CD8-positive, alpha-beta T cell (primary cell): ENCODE measurements at places on chromosomes 2 and 18.

GRCh38 chr18:48446582-48447225, 37.5 kb upstream of the ZBTB7C start:
- DNase-seq: peak; percentile 52

DNA sequence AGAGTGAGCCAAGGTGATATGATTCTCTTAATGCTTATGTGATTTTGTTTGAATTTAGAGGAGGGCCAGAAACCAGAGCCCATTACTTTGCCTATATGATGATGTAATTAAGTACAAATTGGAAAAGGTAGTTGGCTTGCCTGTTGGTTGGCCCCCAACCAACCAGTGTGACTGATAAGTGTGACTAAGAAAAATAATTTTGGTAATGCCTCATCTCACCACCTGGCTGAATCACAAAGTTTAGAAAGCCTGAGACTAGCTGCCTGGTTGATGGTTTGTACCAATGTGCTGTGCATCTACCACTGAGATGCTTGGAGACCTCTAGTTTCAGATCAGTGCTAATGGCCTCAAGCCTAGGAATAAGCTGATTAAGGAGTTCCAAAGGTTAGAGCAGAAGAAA, 338.7 kb downstream of the CDH2 start:
- DNase-seq: no peak

- DNase-seq: no peak
Measured at GRCh38 chr18:63508596-63508995, 31.8 kb downstream of the SERPINB5 start.

DNA sequence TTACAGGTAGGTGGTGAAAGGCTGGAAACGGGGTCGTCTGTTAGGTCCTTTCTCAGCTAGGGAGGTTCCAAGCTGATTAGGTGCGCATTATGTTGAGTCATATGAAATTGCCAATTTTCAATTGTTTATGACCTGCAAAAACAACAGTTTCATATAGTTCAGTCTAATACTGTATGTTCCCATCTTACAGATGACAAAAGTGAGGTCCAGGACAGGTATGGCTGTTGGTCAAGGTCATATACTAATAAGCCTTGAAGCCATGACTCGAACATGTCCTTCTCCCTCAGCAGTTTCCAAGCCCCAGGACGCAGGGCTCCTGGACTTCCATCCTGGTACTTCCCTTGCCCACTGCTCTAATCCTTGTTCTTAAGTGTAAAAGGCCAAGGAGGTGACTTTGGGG, 81.7 kb upstream of the MCFD2 start:
- no peak for DNase-seq

DNA sequence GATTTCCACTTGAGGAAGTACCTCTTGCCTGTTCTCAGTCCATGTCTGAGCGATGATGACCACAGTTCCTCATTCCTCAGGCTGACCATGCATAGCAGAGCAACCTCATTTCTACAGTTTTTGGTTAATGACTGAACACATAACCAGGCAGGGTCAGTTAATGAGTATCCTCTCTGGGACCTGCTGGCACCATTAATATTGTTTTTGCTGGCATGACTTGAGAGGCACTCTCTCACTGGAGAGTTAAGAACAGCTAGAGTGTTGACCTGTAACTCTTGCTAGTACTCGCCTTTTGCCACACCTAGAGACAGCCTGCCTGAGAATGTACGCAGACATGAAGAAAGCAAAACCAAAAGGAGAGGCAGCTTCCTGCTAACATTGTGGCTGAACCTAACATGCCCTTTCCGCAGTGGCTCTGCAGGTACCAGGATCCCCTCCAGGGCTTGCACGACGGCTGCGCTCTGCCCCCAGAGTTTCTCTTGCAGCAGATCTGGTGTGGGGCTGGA, 23.9 kb downstream of the PECR start:
- peak; percentile 22 for DNase-seq

DNA sequence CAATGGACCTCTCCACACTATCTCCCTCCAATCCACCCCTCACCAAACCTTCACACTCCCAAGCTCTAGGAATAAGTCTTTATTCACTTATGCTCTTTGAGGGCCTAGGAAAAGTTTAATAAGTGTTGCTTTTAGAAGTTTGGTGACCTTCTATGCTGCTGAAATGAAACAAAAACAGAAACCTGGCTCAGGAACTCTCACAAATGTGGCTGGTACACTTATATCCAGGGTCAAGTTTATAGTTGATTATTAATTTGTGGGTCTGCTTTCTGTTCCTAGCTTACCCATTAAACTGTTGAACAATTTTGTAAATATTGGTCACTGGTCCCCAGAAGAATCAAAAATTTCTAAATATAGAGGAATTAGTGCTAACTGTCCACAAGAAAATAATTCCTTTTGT, 14.2 kb upstream of the ANKRD44 start:
- no peak for DNase-seq

DNA sequence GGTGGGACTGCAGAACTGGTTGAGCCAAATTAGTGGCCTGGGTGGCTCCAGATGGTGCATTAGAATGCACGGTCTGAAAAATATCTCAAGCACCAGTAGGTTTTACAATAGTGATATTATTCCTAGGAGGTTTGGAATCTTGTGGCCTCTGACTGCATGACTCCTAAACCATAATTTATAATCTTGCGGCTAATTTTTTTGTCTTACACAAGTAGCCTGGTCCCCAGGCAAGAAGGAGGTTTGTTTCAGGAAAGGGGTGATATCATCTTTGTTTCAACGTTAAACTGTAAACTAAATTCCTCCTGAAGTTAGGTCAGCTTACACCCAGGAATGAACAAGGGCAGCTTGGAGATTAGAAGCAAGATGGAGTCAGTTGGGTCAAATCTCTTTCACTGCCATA, 98.9 kb upstream of the ARL4C start:
- no peak for DNase-seq

- no peak for DNase-seq
Measured at GRCh38 chr2:219631406-219631891, 4.0 kb downstream of the SLC4A3 start.

DNA sequence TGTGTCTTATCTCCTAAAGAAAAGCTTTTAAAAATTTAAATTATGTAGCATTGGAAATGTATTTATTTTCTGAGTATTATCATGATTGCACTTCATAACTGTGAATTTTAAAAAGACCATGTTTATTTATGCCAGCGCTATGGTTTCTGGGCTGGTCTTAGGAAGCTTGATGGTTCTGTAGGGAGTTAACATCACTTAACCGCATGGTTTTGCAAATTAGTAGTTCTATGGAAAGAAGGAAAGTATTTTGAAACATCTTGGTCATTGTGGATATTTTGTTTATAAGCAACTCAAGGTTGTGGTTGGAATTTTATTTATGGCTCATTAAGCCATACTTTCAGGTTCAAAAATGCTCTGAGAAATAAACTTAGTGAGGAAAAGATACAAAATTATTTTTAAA, 549.4 kb downstream of the STK39 start:
- no peak for DNase-seq

DNA sequence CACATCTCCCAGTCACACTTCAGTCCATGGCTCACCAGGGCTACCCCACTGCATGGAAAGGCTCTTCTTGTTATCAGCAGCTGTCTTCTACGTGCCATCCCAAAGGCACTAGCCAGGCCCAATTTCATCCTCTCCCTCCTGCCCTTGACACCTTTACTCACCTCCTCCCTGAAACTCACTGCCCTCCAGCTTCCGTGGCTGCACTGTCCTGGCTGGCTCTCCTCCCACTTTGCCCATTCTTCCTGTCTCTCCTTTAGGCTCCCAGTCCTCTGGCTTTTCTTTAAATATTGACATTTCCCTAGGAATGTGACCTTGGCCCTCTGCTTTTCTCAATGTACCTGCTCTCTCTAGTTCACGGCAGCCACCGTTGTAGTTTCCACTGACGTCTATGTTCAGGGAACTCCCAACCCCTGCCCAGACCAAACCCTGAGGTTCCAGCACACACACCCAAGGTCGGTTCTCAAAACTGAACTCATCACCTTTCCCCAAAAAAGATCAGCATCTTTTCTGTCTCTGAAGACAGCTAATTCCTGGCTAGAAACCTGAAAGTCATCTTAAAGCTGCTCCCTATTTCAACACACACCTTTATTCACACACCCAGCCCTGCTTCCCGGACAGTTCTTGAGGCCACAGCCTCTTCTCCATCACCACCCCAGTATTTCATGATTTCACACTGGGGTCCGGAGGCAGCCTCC, 36.7 kb downstream of the WDFY1 start:
- no peak for DNase-seq

DNA sequence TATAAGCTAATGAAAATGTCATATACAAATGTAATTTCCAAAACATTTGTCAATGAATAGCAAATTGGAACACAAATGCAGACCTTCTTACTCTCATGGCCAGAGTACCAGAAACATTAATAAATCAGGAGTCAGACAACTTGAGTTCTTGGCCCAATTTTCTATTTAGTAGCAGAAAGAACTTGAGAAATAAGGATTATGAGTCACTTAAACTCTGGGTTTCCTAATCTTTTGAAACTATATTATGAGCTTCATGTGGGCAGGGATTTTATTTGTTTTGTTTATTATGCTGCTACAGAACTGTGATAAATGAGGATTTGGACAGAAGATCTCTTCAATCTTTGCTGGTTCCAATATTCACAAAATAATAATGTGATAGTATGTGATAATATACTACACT, 686.7 kb downstream of the NR4A2 start:
- no peak for DNase-seq

GRCh38 chr2:3173031-3173430, 204.6 kb downstream of the EIPR1 start:
- no peak for DNase-seq

DNA sequence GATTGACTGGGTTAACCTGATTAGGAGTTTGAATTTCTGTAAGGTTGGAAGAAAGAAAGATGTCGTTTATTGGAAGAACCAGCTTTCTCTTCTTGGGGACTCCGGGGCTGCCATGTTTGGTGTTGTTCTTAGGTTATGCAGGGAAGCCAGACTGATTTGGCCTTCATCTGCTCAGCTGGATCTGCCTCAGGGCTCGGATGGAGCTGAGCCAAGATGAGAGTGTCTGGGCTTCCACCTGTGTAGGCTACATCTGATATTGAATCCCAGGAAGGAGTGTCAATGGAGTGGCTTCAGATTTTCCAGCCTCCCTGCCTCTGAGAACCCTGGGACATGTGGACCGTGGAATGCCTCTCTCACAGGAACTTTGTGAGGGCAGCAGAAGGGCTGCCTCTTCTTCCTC, 126.1 kb downstream of the WDSUB1 start:
- no peak for DNase-seq

DNA sequence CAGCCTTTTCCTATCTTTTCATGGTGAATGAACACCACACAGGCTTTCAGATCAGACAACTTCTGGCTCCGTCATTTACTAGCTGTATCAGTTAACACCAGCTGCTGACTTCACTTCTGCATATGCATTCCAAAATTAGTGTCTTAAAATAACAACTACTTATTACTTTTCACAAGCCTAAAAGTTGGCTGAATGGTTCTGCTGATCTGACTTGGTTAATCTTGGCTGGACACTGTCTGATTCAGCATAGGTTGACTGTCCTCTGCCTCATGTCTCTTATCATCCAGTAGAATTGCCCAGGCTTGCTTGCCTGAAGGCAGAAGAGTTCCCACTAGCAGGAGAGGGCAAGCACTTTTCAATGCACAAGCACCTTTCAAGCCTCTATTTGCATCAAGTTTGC, 72.7 kb downstream of the MARCHF4 start:
- DNase-seq: no peak

DNA sequence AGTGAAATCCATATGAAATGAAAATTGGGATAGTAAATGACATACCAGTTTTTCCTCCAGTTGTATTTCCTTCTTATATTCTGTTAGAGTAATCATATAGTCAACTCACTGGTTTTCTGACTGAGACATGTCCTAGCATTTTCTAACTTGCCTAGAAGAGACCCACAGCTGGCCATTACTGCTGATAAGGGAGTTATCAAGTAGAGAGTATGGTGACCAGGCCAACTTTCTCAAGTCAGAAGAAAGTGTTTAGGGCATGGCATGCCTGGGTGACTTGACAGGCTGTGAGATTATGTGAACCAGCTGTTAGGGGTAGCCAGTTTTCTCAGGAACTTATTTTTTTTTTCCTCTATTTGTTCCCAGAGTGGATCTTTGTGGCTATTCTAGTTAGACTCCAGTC, 81.2 kb downstream of the GPD2 start:
- no peak for DNase-seq

- no peak for DNase-seq
Measured at GRCh38 chr2:212021947-212022346, 516.7 kb downstream of the ERBB4 start.

DNA sequence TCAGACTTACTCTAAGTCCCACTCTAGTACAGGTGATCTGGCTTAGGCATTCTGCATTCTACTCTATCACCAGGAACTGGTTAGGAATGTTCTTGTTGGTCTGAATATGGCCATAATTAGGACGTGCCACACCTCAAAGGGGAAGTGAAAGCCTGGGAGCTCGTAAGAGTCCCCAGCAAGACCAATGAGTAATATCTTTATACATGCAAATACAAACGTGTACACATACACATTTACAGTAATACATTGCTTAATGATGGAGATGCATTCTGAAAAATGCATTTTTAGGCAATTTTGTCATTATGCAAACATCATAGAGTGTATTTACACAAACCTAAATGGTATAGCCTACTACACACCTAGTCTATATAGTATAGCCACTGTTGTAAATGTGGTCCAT, 19.5 kb upstream of the ERCC3 start:
- DNase-seq: peak; percentile 18

DNA sequence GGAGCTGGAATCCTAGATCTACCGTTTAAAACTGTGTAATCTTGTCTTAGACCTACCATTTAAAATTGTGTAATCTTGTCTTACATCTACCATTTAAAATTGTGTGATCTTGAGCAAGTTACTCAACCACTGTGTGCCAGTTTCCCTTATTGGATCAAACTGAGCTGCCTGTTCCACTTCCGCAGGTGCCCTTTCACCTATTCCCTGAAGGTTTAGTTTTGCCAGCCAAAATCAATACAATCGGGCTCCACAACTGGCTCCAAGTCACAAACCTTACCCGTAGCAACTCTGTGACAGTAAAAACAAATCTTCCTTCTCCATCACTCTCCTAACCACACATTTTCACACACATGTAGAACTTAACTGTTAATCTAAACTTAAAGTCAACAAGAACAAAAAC, 20.1 kb downstream of the DOCK10 start:
- no peak for DNase-seq

DNA sequence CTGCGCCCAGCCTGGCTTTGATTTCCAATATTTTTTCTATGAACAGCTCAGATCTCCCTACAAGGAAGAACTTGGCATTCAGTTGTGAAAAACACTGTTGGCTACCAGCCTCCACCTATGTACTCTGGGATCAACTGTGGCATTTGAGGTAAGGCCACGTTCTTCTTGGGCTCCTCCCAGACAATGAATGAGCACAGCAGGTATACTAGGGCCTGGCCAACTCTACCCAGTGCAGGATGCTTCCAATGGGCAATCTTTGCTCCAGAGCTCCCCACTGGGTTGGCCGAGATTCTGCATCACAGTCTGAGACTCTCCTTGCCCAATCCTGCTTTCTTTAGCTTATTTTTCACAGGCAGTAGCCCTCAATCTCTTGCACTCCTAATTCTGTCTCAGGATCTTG, 75.9 kb downstream of the TMEM131 start:
- DNase-seq: no peak

GRCh38 chr2:28487258-28487657, 8.6 kb upstream of the PLB1 start:
- no peak for DNase-seq
